HAP-1 (cell line): ENCODE measurements at places on chromosomes 6 and 20.

DNA sequence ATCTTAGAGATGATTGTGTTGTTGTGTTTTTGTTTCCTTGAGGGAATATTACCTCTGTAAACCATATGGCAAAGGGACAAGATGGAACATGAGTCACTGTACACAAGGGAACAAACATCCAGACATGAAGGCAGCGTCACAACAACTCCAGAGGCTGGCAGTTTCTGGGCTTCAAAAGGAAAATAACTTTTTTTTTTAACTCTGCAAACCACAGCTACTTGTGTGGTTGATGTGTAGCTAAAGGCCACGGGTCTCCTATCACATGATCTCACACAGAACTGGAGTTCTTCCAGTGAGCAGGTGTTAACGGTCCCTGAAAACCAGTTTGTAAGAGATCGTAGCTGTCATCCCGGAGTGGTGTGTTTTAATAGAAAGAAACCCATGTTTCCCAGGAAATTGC, 33.2 kb upstream of the HBS1L start:
- no peak for DNase-seq

- no peak for DNase-seq
Observed at GRCh38 chr6:108690326-108691049, 129.8 kb downstream of the FOXO3 start.

- DNase-seq, result no peak
Observed at GRCh38 chr6:106743612-106744011, 114.2 kb downstream of the QRSL1 start.

- no peak for DNase-seq
Observed at GRCh38 chr20:25565578-25566157, 19.7 kb downstream of the NINL start.

DNA sequence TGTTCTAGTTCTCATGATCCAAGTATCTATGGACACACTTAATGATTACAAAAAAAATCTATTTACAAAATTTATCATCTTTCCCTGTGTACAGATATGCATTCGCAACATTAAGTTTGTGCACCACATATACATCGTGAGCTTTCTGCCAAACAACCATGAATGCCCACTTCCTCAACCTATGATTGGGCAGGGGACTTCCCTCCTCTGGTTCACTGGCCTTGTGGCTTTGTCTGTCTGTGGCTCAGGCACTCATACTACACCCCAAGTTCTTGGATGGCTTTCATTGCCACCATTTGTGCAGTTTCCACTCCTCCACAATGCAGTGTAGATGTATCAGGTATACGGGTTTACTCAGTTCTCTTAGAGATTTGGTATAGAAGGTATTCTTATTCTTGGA, 74.9 kb downstream of the HS3ST5 start:
- DNase-seq, result no peak

DNA sequence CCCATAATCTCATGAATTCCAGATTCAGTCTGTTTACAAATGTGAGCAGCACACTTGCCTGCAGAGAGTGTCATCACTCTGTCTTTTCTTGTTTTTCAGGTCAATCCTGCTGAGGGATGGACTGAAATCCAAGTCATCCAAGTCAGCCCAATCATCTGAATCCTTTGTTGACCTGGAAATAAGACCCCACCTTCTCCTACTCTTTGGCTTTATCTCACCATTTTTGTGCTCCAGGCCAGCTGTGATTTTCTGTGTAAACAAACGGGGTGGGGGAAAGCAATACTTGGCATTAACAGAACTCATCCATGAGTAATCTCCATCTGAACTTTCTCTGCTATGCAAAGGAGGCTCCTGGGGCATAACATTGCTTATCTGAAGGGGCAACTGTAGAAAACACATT, 16.9 kb upstream of the GSTA4 start:
- DNase-seq, result no peak

DNA sequence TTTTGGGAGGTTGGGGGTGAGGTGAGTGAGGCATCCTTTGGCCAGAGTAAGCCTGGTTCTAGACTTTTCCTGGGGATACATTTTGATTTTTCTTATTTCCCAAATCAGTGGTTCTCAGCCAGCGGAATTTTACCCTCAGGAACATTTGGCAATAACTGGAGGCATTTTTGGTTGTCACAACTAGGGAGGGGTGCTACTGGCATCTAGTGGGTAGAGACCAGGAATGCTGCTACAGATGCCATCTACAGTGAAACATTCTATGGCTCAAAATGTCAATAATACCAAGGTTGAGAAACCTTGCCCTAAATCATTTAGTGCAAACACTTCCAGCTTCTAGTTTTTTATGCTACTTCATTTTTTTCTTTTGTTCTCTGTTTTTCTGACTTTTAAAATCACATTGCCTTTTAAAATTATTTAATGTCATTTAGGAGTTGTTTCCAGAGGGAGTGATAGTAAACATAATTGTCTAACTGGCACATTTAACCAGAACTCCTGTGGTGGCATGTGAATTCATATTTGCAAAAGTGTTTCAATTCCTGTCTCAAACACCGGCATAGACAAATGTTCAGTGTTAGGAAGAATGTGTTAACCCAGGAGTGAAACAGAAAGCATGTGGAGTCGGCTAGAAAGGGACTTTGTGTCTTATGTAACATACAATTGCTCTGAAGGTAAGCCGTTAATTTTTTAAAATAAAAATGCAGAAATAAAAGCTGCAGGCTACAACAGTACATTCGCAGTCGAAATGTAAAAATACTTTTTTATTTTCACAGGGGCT, 59.0 kb downstream of the QRSL1 start:
- no peak for DNase-seq

DNA sequence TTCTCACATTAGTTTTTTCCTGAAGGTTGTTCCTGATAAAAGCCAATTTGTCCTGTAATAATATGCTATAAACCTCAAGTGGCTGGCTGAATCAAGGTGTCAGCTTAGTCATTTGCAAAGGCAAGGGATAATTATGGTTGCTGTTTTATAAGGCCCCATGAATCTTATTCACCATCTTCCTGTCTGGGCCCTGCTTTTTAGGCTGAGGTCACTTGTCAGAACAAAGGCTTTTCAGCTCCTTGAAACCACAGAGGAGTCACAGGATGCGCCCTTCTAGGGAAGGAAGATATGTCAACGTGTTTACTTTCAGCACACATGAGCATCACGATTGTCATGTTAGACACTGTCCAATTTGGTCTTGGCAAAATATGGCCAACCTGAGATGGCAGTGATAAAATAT, 64.8 kb upstream of the NAA20 start:
- DNase-seq, result no peak
